ENCODE measurements at places on chromosomes 4 and X.

DNA sequence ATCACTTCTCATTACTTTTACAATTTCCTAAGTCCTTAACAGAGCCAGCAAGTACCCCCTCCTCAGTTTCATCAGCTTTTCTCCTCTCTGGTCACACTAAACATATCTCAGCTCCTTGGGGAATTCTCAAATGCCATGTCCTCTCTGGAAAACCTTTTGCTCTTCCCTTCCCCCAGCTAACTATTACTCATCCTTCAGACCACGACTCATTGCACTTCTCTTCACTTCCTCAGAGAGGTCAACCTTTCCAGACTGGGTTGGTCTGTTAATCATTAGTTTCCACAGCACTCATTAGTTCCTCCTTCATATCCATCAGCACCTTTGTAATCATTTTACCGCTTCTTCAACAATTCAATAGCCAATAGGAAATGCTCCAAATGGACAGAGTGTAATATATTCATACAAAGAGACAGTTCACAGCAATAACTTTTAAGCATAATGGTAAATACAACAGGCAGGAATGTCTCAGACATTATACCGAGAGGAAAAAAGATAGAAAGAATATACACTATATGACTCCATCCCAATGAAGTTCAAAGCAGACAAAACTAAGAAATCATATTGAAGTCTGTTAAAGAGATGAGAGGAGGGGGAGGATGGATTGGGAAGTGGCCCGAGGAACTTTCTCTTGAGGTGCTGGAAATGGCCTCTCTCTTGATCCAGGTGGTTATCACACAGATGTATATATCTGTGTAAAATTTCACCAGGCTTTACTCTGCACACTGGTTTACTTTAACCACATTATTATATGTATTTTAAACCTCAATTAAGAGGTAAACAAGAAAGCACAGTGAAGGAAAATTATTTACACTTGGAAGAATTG is 39.6 kb downstream of the DDX60L start:
- no peak overlapping the region for H3K4me3 ChIP-seq
- no peak overlapping the region for H3K27ac ChIP-seq
- H3K4me1 ChIP-seq: no peaks in the 10 kb centered on the region
- H3K27me3 ChIP-seq: no peaks in the 10 kb centered on the region

GRCh38 chr4:38160487-38161207 is 200.4 kb downstream of the PTTG2 start:
- DNase-seq: peak; percentile 29
- H3K4me1 ChIP-seq: peaks cover 13% of the 10 kb centered on the region
- H3K27me3 ChIP-seq: no peaks in the 10 kb centered on the region

DNA sequence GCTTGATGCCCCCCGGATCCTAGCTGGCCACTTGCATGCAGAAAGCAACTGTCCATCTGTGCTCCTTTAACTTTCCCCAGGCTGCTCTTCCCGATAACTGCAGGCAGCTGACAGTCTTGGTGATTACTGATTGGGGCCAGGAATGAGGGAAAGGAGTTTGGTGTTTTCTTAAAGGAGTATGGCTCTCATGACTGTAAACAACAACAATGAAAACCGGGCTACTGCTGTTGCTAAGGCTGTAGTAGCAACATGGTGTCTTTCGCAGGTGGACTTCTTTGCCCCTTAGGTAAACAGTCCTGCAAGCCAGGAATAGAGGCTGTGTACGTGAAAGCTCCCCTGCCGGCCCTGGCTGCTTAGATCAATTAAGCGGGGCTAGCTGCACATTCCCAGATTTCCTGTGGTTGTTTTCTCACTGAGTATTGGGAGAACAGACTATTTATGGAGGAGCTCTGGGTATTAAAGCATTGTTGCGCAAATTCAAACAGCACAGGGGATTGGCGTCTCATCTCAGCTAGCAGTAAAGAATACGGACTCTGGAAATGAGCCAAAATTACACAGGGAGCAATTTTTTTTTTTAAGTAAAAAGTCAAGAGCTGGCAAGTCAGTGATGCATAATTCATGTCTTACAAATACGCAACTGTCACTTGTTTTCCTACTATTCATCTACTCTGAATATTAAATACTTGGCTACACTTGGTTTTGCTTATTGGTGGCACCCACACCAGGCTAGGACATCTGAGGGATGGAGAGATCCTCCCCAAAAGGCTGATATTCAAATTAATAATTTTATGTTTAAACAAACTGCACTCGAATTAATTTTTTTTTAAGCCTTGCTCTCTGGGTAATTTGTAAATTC is 61.6 kb upstream of the NAP1L5 start:
- no peak overlapping the region for H3K4me3 ChIP-seq
- DNase-seq: no peak
- H3K27me3 ChIP-seq: no peaks in the 10 kb centered on the region
- no peaks in the 10 kb centered on the region for H3K36me3 ChIP-seq

GRCh38 chr4:83025563-83025962 is 9.4 kb upstream of the COPS4 start:
- H3K36me3 ChIP-seq: no peaks in the 10 kb centered on the region
- no peak overlapping the region for H3K27ac ChIP-seq
- no peaks in the 10 kb centered on the region for H3K27me3 ChIP-seq
- no peaks in the 10 kb centered on the region for H3K4me1 ChIP-seq
- DNase-seq: no peak
- no peak overlapping the region for H3K4me3 ChIP-seq

DNA sequence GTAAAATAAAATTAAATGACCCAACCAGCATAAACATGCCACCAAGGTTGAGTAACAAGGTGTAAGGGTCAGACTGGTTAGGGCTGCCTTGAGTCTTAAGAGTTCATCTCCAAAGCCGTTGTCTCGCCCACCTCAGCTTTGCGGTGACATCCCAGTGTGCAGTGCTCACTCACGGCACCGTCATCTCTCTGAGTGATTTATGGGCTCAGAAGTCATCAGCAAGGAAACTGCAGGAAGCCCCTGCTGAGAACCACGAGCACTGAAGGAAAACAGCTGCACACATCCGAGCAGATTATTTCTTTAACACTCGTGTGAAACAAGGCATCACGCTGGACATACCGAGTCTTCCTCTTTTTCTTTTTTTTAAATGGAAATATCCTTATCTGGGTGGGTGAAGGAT is 411.1 kb downstream of the TRIML1 start:
- H3K4me3 ChIP-seq: no peak overlapping the region
- H3K27me3 ChIP-seq: no peaks in the 10 kb centered on the region
- H3K4me1 ChIP-seq: no peaks in the 10 kb centered on the region
- no peaks in the 10 kb centered on the region for H3K36me3 ChIP-seq
- DNase-seq: no peak

- no peaks in the 10 kb centered on the region for H3K36me3 ChIP-seq
- H3K27me3 ChIP-seq: no peaks in the 10 kb centered on the region
These were observed 197.1 kb upstream of the MAMLD1 start for GRCh38 chrX:150165776-150166610.

- no peak for DNase-seq
- H3K27ac ChIP-seq: no peak overlapping the region
- no peaks in the 10 kb centered on the region for H3K36me3 ChIP-seq
- no peaks in the 10 kb centered on the region for H3K27me3 ChIP-seq
- no peak overlapping the region for H3K4me3 ChIP-seq
These were observed 579.7 kb downstream of the SPRY1 start for GRCh38 chr4:123976285-123976684.

- no peaks in the 10 kb centered on the region for H3K27me3 ChIP-seq
- no peaks in the 10 kb centered on the region for H3K36me3 ChIP-seq
- H3K4me3 ChIP-seq: no peak overlapping the region
These were observed 5.5 kb downstream of the USO1 start for GRCh38 chr4:75729836-75730235.

DNA sequence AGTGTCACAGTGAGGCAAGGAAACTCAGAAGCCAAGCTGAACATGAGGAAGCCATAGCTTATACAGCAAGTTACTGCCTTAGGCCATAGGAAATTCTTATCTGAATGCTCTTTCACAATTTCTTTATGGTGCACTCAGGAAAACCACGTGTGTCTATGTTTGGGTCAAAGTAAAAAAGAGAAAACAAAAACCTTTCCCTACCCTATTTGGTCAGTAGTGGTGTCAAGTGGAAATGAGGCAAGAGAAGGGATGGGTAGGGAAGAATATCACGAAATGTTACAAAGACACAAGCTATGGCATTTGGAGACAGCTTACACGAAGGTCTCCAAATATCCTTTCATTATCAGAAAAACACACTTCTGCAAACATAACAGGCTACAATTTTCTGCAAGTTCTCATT is 83.4 kb upstream of the INPP4B start:
- no peak overlapping the region for H3K4me3 ChIP-seq
- DNase-seq: no peak
- no peak overlapping the region for H3K27ac ChIP-seq
- no peaks in the 10 kb centered on the region for H3K36me3 ChIP-seq
- no peaks in the 10 kb centered on the region for H3K4me1 ChIP-seq

- no peaks in the 10 kb centered on the region for H3K4me1 ChIP-seq
- H3K27ac ChIP-seq: no peak overlapping the region
- no peaks in the 10 kb centered on the region for H3K36me3 ChIP-seq
- H3K27me3 ChIP-seq: no peaks in the 10 kb centered on the region
These were observed 86.7 kb upstream of the NKX1-1 start for GRCh38 chr4:1492651-1493539.

GRCh38 chr4:182832352-182833120 is 84.7 kb downstream of the DCTD start:
- no peak overlapping the region for H3K4me3 ChIP-seq
- H3K4me1 ChIP-seq: no peaks in the 10 kb centered on the region
- DNase-seq: no peak
- no peaks in the 10 kb centered on the region for H3K27me3 ChIP-seq
- H3K36me3 ChIP-seq: no peaks in the 10 kb centered on the region

GRCh38 chrX:41384051-41384705 is 50.2 kb downstream of the DDX3X start:
- H3K27ac ChIP-seq: no peak overlapping the region
- peaks cover 3% of the 10 kb centered on the region for H3K4me1 ChIP-seq
- no peaks in the 10 kb centered on the region for H3K27me3 ChIP-seq
- H3K4me3 ChIP-seq: no peak overlapping the region
- no peaks in the 10 kb centered on the region for H3K36me3 ChIP-seq

DNA sequence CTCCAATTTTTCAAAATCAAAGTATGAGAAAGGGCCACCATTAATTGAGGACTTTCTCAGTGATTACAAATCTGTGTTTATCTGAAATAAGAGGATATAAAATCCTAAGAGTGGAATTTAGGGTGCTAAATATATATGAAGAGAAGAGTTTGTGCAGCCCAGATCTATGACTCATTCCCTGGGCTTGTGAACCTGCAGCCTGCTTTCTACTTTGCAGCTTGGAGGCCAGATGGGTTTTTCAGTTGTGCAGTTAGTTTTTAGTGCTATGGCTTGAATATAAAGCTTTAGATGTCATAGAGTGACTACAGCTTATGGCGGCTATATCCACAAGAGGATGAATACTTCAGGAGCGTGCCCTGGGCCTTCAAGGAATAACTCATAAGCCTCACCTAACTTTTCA is 1391.1 kb downstream of the FSTL5 start:
- H3K36me3 ChIP-seq: no peaks in the 10 kb centered on the region
- no peaks in the 10 kb centered on the region for H3K27me3 ChIP-seq
- H3K4me3 ChIP-seq: no peak overlapping the region
- H3K4me1 ChIP-seq: no peaks in the 10 kb centered on the region
- no peak overlapping the region for H3K27ac ChIP-seq

DNA sequence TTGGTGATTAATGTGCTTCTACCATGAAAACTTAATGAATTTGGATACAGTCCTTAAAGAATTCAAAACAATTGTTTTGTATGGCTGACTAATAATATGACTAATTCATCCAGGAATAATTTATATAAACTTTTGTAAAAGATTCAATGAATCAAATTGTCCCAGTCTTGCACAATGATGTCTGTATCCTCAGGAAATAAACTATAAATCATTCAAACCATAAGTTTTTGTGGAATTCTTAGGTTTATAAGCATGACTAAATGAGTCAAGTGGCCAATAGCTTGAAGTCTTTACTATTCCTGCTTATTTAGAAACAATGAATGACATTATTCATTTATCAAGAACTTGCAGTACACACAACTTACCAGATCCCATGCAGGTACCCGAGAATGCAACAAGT is 935.0 kb upstream of the INTU start:
- no peaks in the 10 kb centered on the region for H3K4me1 ChIP-seq
- H3K27me3 ChIP-seq: no peaks in the 10 kb centered on the region
- H3K4me3 ChIP-seq: no peak overlapping the region
- no peaks in the 10 kb centered on the region for H3K36me3 ChIP-seq

DNA sequence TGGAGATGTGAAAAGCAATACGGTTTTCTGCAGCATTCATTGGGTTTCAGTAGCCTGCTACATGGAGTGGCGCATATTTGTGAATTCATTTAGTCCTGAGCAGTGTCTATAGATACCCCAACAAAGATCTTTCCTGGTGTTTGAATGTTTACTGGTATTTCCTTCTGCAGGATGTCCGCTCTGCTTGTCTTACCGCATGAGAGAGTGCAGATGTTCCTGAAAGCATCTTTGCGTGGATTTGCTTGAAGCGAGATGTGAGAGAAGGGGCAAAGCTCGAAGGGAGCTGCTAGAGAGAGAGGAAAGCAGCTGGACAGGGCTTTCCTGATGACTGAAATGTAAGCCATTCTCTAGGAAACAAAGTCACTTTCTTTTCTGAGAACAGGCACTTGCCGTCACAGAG is 40.9 kb upstream of the GYPA start:
- H3K4me1 ChIP-seq: no peaks in the 10 kb centered on the region
- DNase-seq: no peak
- H3K27ac ChIP-seq: no peak overlapping the region
- H3K27me3 ChIP-seq: no peaks in the 10 kb centered on the region

- DNase-seq: no peak
- no peaks in the 10 kb centered on the region for H3K36me3 ChIP-seq
- H3K27me3 ChIP-seq: no peaks in the 10 kb centered on the region
- no peak overlapping the region for H3K4me3 ChIP-seq
- H3K27ac ChIP-seq: no peak overlapping the region
These were observed 81.7 kb downstream of the MAD2L1 start for GRCh38 chr4:119984996-119985395.

DNA sequence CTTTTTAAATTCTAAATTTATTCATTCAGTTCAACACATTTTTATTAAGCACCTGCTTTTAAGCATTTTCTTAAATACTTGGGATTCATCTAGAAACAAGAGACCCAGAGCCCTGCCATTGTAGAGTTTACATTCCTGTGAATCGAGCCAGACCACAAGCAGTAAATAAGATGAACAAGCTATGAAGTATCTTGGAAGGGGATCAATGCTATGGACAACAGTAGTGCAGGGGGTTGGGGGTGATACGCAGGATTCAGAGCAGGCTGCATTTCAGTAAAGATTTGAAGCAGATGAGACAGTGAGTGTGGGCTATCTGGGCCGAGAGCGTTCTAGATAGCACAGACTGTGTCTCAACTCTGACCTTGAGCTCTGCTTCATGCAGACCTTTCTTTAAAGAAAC is 35.1 kb downstream of the CLDN22 start:
- H3K4me1 ChIP-seq: no peaks in the 10 kb centered on the region
- DNase-seq: no peak
- H3K27ac ChIP-seq: no peak overlapping the region

- H3K4me3 ChIP-seq: no peak overlapping the region
- H3K36me3 ChIP-seq: no peaks in the 10 kb centered on the region
- DNase-seq: no peak
- no peaks in the 10 kb centered on the region for H3K27me3 ChIP-seq
- H3K27ac ChIP-seq: no peak overlapping the region
These were observed 479.8 kb downstream of the KLHL13 start for GRCh38 chrX:117636826-117637225.

Measured in effector memory CD4-positive, alpha-beta T cell (primary cell).